ENCODE measurements at places on chromosomes 2 and 18.

DNA sequence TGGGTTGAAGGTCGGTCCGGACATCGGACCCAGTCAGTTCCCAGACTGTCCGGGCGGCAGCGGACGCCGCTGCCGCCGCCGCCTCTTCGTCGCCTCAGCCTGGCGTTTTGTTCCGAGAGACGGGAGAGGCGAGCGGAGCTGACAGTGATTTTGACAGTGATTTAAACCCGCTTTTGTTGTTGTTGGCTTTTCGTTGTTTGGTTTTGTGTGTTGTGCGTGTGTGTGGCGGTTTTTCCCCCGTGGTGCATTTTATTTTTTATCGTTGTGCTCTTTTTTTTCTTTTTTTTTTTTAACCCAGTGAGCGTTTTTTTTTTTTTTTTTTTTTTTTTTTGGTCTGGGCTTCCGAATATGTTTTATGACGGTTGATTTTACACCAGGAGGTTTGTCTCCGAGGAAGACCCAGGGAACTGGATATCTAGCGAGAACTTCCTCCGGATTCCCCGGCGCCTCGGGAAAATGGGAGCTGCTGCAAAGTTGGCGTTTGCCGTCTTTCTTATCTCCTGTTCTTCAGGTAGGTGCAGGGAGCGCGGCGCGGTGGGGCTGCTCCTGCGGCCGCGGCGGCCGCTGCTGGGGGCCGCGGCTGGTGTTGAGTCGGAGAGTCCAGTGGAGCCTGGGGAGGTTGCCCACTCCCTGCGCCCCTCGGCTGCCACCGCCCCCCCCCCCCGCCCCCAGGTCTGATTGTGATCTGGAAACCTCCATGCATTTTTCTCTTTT, at the start of gene ACVR2A:
ACVR2A (plus strand) TSS at position 333 of the 714 bp plus-strand sequence; CDS start at position 457, 124 bp downstream.
- peak; percentile 23 for DNase-seq

DNA sequence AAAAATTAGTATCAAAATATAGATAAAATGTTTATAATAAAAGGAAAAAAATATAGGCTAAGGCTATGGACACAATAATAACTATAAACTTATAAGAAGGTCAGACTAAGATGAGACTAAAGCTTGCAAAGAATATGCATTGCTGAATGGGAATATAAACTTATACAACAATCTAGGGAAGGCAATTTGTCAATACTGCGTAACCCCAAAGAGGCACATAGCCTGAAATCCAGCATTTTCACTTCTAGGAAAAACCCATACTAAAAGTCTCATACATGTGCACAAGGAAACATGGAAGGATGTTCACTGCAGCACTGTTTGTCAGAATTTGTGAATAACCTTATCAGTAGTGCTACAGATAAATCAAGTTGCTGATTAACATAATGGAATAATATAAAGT, 45.5 kb downstream of the FANCL start:
- DNase-seq = no peak

DNA sequence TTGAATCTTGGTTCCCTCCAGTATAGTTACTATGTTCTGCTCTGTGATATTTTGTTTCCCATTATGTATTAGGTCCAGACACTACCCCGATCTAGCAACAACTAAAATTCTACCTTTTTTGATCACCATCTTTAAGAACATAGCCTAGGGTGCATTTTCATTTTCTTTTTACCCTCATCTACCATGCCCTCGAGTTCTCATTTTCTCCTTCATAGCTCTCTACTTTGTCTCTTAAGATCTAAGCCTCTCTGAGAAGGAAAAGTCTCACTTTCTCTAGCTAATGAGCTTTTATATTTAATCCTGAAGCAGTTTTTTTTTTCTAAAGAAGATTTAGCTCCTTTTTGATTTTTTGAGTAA, 1089.4 kb upstream of the SLC39A10 start:
- DNase-seq = no peak

GRCh38 chr18:10101729-10102128, 187.9 kb downstream of the VAPA start:
- no peak for DNase-seq

DNA sequence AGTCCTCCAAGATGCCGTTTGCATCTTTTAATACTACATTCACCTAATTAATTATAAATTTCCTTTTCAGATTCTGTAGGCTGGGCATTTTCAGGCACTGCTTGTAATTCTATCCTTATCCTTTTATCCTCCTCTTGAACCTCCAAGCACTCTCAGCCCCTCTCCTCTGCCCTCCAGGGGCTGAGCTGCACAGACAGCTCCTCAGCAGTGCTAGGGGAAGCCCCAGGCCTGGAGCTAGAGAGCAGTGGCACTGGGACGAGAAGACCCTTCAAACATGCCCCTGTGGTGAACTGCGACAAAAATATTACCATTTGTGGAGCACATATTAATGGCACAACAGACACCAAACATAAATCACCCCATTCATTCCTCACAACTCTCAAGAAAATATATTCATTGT, 32.9 kb downstream of the CFAP210 start:
- no peak for DNase-seq

DNA sequence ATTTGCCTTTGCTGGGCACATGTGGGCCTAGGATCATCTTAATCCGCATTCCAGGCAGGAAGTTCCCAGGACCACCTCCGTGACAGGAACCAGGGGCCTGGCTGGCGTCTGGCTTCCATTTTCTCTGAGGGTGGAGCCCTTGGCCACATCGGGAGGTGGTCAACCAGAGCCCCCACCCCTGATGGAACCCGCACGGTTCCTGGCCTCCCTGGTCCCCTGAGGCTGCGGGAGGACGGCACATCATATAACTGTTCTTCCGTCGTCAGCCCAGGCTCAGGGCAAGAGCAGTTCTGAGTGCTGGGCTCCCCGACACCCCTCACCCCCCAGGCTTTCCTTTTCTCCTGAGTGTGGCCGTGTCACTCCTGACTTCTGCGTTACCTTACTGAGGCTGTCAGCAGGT, 13.5 kb downstream of the ESPNL start:
- no peak for DNase-seq

DNA sequence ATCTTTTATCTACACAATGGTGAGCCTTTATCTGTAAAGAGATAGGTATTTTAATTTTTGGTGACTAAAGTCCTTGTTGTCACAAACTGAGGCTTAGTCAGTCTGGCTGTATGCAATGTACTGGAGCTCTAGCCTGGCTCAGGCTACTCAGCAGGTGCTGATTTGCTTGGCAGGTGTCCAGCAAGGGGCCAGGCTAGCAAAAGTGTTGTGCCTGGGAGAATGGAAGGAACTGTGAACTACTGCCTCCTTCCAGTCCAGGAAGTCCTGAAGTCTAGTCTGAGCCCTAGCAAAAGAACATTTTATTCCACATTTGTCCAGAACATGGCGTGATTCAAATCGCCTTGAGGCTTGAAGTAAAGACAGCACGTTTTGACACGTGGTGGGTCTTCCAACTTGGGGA, 260.5 kb downstream of the CCDC85A start:
- peak; percentile 8 for DNase-seq

GRCh38 chr2:46259777-46260168, 37.4 kb upstream of the EPAS1 start:
- DNase-seq = no peak

DNA sequence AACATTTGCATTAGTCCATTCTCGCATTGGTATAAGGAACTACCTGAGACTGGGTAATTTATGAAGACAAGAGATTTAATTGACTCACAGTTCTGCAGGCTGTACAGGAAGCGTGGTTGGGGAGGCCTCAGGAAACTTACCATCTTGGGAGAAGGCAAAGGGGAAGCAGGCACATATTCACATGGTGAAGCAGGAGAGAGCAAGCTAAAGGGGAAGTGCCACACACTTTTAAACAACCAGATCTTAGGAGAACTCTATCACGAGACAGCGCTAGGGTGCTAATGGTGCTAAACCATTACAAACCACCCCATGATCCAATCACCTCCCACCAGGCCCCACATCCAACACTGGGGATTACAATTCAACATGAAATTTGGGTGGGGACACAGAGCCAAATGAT, 201.7 kb upstream of the MGAT5 start:
- DNase-seq = no peak

DNA sequence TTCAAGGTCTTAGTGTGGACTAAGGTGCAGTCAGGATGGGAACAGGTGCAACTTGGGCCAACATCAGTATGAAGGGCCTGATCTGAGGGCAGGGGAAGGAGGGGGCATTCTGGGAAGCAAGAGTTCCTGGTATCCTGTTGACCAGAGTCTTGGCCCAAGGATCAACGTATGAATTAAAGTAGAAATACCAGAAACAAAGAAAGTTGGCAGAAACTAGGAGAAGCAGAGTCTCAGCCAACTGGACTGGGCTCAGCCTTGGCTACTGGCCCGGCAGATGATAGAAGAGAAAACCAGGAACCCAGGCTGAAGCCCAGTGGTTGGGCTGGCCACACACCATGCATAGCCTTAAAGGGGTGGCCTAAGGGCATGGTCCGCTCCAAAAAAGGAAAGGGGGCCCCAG, 2.3 kb downstream of the CETN1 start:
- no peak for DNase-seq

DNA sequence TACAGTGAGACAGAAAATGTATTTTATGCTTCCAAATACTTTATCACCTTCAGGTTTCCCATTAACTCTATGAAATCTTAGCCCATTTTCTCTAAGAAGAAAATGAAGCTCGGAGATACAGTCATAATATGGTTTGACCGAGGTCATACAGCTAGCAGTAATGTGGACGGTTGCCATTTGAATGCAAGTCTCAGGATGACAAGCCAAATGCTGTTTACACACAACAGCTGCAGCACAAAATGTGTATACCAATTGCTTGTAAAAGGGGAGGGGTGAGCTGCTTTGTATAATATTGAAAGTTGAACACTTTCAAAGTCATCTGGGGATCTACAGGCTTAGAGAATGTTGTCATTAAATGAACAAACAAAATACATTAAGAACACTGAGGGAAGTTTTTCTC, 93.8 kb upstream of the FSIP2 start:
- DNase-seq = peak; percentile 53

- DNase-seq = peak; percentile 87
Observed at GRCh38 chr2:145692971-145693478, 1173.1 kb upstream of the ZEB2 start.

GRCh38 chr2:207567671-207568070, 37.9 kb downstream of the CREB1 start:
- DNase-seq = no peak

DNA sequence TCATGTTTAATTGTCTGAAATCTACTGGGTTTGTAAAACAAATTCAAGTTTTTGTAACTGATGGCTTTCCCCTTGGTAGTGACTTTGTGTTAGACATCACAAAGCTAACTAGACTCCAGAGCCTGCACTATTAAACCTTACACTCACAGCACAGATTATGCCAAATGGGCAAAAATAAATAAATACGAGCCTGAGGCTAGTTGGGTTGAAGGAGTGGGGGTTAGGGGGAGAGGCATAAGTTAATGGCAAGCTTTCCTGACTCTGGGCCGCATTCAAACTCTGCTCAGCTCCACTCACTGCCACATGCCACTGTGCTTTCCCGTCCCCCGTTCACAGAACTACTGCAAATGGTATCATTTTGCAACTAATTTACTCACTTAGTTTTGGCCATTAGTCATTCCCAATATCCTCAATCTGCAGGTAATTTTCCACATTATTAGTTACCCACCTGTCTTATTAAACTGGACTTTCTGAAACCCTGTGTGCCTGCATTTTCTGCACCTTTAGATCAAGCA, 1079.9 kb upstream of the PIK3C3 start:
- peak; percentile 30 for DNase-seq

DNA sequence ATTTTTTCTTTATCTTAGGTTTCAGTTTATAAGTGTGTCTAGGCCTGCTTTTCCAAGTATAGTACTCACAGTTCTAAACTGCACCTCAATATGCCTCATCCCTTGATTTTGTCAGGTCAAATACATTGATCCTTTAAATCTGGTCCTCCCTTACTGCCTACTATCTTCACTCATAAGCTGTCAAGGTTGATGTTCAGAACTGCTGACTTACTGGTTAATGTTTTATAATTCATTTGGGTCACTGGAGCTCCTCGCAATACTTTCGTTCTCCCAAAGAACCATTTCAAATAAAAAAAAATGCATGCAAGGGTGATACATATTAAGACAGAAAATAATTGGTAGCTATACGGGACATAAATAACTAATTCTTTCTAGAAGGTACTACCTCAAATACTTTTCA, 41.3 kb upstream of the MARCHF7 start:
- DNase-seq = no peak

GRCh38 chr2:192887337-192887736, 692.6 kb upstream of the TMEFF2 start:
- DNase-seq = no peak

DNA sequence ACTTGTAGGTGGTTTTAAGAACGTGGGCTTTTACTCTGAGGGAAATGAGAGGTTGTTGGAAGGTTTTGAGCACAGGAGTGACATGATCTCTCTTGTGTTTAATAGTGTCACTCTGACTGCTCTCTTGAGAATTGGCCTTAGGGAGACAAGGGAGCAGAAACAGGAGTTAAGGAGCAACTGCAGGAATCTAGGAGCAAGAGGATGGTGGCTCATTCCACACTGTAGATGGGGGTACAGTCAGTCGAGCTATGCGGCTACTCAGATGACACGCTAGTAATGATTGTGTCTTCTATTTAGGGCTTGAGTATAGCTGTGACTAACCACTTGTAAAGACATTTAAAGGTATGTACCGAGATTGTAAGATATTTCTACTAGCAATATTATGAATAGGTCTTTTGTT, 87.4 kb downstream of the RPRM start:
- no peak for DNase-seq

DNA sequence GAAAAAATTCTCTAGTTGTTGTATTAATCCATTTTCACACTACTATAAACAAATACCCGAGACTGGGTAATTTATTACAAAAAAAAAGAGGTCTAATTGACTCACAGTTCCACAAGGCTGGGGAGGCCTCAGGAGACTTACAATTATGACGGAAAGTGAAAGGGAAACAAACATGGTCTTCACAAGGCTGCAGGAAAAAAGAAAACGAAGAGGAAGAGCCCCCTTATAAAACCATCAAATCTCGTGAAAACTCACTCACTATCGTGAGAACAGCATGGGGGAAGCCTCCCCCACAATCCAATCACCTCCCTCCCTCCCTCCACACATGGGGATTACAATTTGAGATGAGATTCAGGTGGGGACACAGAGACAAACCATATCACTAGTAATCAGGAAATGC, 61.7 kb upstream of the SPTBN1 start:
- DNase-seq = no peak

DNA sequence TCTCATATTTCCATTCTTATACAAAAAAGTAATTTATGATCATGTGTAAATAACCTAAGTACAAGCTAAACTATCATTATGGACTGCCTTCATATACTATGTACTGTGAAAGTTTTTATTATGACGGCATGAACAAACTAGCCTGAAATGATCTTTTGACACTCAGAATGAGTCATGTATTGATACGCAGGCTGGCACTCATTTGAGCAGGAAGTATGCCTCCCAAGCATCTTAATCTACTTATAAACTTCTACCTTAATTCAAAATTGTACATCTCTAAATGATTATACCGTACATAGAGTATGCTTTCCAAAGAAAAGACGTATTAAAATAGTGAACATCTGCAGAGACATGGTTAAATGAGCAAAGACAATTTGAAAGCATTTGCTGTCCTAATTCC, 207.1 kb upstream of the SPOPL start:
- DNase-seq = no peak

GRCh38 chr2:217510771-217511291, 492.0 kb downstream of the TNS1 start:
- peak; percentile 90 for DNase-seq

GRCh38 chr2:43273529-43273928, 47.1 kb upstream of the ZFP36L2 start:
- DNase-seq = no peak
